ENCODE measurements at places on chromosomes 1 and 21.

DNA sequence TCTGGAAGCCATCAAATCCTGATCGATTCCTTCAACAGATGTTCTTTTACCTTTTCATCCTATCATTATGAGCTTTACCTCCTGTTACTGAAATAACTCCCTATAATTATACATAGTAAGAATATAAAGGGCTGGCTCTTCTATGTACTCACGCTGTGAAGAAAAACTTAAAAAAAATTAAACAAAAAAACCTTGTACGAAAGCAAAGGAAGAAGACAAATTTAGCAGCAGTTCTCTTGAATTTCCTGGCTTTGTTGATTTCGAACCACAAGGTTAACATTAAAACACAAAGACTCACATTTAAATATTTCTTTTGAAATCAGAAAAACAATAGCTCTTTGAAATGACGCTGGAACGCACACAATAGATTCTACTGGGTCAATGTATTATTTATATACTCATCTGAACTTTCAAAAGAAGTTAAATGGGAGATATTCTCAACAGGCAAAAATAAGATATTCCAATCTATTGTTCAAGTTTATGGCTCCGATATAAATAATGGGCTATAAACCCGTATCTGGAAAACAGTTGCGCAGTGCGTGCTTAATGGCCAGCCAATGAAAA, 13.6 kb upstream of the SPEN start:
- no peak for DNase-seq

DNA sequence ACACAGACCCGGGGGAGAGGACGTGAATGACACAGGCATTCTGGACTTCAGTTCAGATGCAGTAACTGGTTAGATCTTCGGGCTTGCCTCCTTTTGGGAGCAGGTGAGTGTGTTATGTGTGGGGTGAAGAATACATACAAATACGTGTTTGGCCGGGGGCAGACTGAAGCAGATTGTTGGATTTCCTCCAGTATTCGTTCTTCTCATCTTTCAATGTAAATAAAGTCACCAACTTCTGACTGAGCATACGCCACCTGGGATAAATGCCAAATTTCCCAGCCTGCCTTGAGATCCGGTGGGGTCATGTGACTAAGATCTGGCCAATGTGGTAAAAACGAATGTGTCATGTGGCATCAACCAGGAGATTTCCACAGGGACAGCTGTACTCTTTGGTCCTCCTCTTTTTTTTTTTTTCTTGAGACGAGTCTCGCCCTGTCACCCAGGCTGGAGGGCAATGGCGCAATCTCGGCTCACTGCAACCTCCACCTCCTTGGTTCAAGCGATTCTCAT, 189.8 kb downstream of the RGS7 start:
- no peak for DNase-seq

DNA sequence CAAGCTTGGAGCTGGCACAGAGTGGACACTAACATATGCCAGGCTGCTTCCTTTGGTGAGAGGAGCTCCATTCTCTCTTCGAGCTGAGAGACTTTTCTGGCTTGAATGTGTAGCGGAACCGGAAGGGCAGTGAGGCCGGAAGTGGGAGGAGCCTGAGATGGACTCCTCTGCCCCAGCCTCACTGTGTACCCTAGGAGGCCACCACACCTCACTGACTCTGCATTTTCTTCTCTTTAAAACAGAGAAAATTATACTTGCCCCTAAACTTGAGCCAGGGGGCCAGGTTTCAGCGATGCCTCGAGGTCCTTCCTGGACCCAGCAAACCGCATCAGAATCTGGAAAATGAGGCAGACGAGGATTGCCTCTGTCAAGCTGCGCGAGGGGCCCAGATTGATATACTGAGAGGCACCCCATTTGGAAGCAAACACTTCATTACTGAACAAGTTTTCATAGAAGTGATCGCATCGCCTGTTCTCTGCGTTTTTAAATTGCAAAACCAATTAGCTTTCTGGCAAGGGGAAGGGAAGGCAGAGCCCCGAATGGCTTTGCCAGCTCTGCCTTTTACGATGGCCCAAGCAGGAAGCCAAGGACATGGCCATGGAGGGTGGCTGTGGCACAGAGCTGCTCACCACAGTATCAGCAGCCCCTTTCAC, 708.1 kb downstream of the PTPRU start:
- DNase-seq, result no peak

- no peak for DNase-seq
Observed at GRCh38 chr1:17093822-17094393, 25.3 kb downstream of the PADI2 start.

DNA sequence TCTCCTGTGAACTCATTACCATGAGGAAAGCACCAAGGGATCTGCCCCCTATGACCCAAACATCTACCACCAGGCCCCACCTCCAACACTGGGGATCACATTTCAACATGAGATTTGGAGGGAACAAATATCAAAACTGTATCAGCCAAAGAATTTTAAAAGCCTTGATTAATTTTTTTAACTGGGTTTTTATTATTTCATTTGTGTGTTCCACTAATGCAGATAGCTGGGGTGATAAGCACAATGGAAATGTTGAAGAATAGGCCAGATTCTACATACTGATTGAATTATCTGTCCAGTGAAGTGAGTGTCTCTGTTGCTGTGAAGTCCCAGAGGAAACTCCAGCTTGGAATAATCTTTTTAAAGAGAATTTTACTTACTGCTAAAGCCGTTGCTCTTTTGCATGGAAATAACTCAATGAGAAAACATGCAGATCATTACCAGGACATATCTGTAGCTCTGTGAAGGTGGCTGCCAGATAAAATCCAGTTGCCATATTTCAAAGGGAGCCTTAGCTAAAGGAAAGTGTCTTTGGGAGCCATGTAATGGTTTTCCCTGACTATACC, 44.4 kb upstream of the DHCR24 start:
- DNase-seq, result no peak

- DNase-seq, result no peak
Observed at GRCh38 chr1:220123889-220124288, 30.0 kb downstream of the IARS2 start.

DNA sequence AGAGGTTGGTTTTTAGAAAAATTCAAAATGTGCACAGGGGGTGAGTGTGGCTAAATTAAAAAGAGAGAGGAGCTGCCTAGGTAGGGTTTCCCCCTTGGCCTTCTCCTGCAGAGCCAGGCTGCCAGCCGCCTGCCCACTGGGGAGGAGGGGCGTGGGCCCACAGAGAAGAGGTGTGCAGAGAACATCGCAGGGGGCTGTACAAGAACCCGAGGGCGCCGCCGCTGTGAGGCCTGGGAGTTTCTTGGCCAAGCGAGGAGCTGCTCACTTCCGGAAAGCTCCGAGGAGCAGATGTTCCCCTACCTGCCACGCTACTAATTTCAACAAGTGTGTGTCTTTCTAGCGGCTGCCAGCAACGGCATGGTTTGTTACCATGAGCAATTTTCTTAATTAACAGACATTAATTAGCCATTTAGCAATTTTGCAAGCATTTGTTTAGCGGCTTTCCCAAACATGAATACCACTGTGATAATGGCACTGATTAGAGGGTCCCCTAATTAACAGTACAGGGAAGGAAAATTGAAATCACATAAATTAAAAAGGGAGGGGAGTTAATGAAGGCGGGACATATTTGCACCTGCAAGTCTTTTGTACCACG, 59.7 kb downstream of the MRPL37 start:
- no peak for DNase-seq

DNA sequence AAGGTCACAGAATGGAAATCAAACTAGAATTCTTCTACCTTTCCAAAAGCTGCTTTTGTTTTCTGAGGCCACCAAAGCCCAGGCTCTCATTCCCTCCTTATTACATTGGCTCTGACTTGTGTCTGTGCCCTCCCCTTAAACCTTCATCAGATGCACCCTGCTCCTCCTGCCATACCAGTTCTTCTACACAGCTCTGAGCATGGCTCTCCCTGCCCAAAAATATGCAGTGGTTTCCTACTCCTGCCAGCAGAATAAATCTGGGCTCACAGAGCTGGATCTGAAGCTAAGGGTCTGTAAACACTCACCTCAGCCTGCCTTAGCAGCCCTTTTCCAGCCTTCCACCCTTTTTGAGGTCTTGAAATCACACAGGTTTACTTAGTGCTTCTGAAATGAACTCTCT, 55.0 kb downstream of the TTC3 start:
- no peak for DNase-seq

DNA sequence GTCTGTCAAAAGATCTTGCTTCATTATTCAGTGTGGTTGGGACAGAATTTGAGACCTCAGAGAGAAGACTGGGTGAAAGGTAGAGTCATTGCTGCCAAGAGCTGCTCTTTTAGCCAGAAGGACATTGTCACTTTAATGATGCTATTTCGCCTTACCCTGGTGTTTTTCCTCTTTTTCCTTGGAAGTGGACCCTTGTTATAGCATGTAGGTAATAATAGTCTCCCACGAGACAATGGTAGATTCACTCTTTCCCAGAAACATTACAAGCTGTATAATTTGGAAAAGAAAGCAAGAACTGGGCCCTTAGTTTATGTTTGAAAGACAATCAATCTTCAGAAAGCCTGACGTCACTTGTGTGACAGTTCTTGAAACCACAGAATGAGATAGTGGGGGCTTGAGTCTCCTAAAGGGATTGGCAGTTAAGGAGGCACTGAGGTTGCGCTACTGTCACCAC, 3.8 kb downstream of the SERTAD4 start:
- no peak for DNase-seq

- DNase-seq, result no peak
Observed at GRCh38 chr1:165407398-165407797, 37.5 kb downstream of the RXRG start.

GRCh38 chr1:23184212-23184934, 15.7 kb upstream of the LUZP1 start:
- no peak for DNase-seq

- no peak for DNase-seq
Observed at GRCh38 chr1:27872802-27873551, 633 bp downstream of the THEMIS2 start.

DNA sequence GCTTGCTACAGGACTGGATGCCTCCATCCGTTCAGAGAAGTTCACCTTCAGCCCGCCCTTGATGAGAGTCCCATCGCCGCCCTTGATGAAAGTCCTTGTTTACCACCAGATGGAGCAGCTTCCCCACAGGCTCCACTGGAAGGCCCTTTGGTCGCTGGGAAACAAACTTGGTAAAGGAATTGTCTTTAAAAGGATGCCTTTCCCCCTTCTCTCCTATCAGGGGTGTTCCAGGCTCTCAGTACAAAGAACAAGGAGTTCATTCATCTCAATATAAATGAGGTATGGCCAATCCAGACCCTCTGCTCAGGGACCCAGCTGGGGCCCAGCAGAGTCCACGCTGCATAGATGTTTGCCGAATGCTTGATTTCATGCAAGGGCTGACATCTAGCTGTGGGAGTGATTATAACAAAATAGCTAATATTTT, 50.8 kb downstream of the CAPN9 start:
- peak; percentile 26 for DNase-seq

DNA sequence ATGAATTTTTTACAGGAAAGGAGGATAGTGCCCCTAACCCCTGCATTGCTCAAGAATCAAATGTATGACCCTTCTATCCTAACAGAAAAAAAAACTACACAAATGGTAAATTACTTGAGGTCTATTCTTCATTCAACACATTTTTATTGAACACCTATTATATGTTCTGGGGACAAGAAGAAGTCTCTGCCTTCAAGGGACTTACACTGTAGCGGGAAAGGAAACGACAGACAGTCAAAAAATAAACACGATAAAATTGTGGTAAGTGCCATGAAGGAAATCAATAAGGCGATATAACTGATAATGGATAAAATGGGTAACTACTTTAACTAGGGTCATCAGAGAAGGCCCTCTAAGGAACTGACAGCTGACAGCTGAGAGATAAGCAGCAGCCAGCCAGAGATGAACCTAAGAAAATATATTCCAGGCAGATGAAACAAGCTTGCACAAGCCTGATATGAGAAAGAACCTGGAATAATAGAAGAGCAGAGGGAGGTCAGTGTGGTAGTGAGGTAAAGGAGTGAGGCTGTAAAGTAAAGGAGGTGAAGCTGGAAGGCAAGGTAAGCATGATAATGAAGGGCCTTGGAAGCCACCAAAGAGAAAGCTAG, 66.4 kb downstream of the PHTF1 start:
- no peak for DNase-seq

GRCh38 chr1:27418326-27419185, 26.1 kb downstream of the GPR3 start:
- DNase-seq, result peak; percentile 84

GRCh38 chr1:47699492-47700235, 261.8 kb downstream of the FOXD2 start:
- DNase-seq, result no peak

GRCh38 chr1:84073266-84073665, 70.8 kb upstream of the PRKACB start:
- DNase-seq, result no peak

DNA sequence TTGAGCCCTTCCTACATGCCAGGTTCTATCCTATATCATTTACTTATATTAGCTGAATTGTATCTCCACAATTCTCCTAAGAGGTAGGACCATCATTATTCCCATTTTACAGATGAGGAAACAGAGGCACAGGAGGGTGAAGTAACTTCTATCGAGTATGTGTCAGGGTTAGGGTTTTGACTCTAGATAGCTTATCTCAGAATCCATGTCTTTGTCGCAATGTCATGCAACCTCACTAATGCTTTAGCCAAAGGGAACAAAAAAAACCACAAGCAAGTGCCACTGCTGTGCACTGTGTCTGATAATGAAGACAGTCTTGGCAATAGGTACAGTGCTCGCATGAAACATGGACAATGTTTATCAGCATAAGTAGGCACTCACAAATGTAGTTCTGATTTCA, 95.4 kb upstream of the CLDN14 start:
- no peak for DNase-seq

- no peak for DNase-seq
Observed at GRCh38 chr1:200793677-200794076, 55.0 kb downstream of the CAMSAP2 start.

- DNase-seq, result no peak
Observed at GRCh38 chr1:232557096-232557495, 72.8 kb downstream of the SIPA1L2 start.

DNA sequence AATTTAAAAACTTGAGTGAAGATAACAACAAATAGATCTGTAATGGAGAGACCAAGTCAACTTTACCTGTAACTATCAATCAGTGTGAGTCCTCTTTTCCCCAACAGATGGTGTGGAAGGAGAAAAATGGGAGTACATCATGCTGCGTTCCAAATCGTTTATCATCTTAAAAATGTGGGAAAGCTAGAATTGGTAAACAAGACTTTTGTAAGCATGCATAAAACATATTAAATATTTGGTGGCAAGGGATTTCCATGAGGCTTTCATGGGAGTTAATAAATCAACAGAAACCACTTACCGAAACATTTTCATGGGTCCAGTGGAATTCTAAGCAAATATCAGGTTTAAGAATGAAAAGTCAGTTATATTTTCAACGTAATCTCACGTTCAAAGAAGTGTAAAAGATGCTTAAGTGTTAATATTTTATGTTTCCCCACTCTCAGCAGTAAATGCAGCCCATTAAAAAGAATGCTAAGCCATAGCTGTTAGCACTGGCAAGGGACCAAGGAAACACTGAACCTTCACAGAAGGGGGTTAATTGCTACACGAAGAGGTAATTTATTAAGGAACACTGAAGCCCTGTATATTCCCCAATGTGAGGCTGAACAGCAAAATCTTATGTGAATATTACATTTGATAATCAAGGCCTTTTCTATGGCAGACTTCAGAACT, 117.0 kb downstream of the ZC3H11B start:
- no peak for DNase-seq
